DMS79 (cell line): ENCODE measurements at places on chromosomes 11 and 22.

- DNase-seq = no peak
Measured at GRCh38 chr11:64466115-64466718, 107.3 kb downstream of the RPS6KA4 start.

GRCh38 chr11:22340701-22341587 lies 2.8 kb downstream of the SLC17A6 start:
- peak; percentile 95 for DNase-seq

DNA sequence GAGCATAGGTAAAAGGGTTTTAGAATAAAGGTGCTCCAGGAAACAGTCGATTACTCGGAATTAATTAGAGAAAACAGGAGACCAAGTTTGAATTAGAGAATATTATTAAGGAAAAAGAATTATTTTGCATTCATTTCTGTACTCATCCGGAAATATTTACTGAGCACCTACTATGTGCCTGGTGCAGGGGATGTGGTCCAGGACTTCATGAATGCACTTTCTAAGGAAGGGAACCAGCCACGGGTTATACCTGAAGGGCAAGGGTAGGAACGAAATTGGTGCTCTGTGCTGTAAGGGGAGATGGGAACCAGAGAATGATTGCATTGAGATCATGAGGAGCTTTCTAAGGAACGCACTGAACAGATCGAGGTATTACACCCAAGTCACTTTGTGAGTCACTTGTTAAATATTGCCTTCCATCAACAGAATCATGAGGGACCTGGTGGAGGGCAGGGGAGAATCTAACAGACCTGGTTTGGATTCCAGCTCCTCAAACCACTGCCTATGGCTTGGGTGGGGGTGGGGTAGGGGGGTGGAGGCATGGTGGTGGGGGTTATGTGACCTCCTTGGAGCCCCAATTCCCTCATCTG lies 40.9 kb downstream of the C11orf96 start:
- DNase-seq = no peak

- no peak for DNase-seq
Measured at GRCh38 chr22:21026783-21027692, 5.3 kb downstream of the SLC7A4 start.

DNA sequence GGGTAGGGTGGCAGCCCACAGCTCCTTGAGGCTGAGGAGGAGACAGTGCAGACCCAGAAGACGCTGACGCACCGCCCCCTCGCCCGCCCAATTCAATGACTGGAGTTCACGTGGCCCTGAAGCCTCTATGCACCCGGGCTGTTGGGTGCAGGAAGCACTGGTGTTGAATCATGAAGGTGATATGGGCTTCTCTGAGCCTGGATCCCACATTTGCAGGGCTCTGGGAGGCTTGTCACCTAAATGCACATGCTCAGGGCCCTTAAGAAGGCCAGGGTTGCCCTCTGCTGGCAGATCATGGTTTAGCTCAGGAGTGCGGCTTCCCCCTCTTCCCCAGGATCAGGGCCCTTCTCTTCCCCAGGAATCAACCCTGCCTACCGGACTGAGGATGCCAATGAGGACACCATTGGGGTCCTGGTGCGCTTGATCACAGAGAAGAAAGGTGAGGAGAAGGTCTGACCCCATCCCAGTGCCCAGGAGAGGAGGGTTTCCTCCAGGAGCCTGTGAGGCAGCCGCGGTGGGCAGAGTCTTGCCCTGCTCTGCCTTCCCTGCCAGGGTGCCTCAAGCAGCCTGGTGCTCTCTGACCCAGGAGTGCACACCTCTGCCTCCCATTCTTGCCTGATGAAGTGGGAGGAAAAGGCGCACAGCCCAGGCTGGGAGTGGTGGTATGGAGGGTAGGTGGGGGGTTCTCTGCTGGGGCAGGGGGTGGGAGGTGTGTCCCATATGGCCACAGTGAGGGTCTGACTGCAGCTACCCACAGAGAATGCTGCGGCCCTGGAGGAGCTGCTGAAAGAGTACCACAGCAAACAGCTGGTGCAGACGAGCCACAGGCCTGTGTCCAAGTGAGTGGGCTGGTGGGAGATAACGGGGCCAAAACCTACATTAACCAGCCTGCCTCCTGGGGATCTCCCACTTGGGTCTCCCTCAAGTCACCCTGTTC lies 17.5 kb downstream of the RELT start:
- peak; percentile 28 for DNase-seq

- DNase-seq = no peak
Measured at GRCh38 chr11:124658986-124659385, 14.6 kb downstream of the SIAE start.

DNA sequence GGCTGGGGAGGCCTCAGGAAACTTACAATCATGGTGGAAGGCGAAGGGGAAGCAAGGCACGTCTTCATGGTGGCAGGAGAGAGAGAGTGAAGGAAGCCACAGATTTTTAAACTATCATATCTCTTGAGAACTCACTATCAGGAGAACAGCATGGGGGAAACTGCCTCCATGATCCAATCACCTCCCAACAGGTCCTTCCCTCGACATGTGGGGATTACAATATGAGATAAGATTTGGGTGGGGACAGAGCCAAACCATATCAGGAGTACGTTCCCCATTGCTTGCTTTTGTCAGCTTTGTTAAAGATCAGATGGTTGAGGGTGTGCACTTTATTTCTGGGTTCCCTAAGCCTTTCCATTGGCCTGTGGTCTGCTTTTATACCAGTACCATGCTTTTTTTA lies 53.7 kb upstream of the E2F8 start:
- no peak for DNase-seq

DNA sequence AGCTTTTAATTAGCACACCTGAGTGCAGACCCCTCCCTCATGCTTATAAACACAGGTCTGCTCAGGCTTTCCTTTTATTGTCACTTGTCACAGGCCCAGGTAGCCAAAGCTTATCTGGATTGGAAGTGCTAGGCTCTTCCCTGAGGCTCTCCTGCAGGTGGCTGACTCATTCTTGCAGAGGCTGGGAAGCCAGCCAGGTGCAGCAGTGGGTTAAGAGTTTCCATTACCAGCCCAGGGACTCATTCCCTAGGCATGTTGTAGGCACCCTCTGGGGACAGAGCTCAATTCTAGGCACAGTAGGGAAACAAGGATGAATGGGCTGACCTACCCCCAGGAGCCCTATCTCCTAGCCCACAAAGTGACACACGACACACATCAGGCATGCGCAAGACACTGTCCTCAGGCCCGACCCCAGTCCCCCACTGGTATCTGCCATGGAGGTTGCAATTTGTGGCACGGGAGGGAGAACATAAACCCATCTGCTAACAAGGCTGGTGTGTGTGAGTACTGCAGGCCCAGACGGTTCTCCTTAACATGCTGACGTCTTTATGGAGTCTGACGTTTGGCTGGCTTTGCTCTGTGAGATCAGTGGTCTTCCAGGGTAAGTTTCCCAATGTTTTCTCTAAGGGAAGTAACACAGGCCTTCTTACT lies 94.2 kb downstream of the ABTB2 start:
- peak; percentile 93 for DNase-seq

DNA sequence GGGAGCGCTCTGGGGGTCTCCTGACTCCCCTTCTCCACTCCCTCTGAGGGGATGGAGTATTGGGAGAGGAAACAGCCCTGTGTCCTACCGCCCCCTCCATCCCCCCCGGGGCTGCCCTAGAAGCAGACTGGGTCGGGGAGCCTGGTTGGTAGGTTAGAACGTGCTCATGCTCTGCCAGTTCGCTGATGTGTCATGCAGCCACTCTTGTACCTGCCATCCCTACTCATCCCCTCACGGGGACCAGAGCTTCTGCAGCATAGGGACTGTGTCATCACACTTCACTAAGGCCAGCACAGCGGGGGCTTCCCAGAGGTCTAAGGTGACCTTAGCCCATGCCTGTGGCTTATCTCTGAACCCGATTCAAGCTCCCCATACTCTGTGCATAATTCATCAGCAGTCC lies 4.7 kb downstream of the KCNJ1 start:
- no peak for DNase-seq

- DNase-seq = no peak
Measured at GRCh38 chr11:130168105-130168504, 8.5 kb downstream of the ST14 start.

DNA sequence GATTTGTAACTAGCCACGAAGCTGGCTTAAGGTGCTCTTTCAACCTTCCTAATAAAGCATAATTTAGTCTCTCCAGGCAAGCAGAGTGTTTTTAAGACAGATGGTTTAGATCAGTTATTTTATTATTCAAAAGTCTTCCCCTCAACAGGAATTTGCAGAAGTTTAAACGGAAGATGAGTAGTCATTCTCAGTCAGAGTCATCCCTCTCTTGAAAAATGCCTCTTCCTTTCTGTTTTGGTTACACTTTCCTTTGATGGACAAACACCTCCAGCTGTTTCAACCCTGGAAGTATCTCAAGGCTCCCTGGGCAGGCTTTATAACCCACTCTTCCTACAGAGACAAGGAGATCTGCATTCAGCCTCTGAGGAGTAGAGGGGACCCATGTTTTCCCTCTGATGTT lies 60.3 kb upstream of the POU2AF2 start:
- DNase-seq = no peak

DNA sequence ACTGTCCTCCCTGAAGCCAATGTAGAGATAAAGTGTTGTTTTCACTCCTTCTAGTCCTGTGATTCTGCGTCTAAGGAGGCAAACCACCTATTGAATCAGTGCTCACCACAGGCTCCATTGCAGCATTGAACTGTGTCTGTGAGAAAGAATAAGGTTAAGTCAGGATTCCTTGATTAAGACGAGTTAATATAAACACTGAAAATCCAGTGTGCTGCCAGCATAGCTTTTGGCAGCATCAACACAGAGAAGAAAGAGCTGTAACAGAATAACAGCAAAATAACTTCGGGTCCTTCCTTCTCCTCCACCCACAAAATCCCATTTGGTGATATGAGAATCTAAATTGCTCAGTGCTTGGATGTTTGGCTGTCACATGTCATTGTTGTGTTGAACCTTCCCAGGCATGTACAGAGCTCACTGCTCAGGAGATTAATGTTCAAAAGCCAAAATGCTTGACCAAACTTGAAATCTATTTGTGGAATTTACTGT lies 185.2 kb upstream of the DDI1 start:
- no peak for DNase-seq

DNA sequence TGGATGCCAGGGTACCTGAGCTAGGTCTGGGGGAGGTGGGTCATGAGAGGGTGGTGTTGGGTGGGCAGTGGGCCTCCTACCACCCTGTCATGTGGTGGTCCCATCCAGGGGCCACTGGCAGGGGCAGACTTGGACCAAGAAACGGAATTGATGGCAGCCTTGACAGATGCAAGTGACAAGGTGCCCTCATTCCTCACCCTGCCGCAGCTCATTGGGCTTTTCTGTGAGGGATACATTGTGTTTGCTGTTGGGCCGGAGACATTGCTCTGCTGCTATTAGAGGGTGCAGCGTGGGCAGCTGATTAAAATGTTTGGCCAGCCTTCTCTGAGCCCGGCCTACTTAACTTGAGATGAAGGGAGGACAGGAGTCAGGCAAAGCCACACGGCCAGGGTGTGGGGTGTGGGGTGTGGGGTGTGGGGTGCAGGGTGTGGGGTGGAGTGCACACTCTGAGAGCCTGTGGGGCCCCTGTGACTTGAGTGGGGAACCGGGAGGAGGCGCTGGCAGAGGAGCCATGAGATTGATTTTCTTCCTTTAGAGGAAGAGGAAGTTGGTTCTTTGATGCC lies 351.5 kb downstream of the TBC1D22A start:
- DNase-seq = no peak

DNA sequence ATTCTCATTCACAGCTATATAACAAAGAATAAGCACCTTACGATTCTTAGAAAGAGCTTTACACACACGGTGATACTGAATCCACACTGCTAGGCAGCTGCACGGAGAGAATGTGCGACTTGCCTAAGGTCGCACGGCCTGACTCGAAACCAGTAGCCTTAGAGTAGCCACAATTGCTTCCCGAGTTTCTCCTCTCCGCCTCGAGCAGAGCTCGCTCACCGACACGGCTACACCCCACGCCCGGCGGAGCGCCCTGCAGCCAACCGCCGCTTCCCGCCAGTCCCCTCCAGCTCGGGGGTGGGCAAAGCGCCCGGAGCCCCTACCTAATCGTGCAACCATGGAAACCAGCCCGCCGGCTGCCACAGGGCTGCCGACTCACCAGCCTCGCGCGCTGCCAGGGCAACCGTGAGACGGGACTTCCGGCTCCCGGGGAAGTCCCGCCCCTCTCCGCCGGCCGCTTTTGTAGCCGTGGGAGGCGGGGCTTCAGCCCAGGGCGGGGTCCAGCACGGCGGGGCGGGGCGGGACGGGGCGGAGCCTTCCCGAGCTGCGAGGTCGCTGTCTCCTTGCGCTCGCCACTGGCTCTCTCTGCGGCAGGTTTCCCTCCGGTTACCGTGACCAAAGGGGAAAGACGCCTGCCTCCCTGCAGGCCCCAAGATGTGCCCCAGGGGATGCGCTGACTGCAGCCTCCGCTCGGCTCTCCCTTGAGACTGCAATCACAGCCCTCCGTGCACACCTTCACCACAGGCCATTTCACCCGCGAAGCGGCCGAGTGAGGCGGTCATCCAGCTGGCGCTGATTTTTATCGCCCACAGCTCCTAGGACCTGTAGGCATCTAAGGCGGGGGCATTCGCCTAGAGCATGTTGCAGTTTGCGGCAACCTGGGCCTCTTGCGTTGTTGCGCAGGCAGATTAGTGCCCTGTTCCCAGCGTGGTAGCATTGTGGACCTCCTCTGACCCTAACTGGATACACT lies 1.1 kb downstream of the BSCL2 start:
- peak; percentile 92 for DNase-seq

- DNase-seq = no peak
Measured at GRCh38 chr11:76664578-76665061, 5.9 kb downstream of the LRRC32 start.

DNA sequence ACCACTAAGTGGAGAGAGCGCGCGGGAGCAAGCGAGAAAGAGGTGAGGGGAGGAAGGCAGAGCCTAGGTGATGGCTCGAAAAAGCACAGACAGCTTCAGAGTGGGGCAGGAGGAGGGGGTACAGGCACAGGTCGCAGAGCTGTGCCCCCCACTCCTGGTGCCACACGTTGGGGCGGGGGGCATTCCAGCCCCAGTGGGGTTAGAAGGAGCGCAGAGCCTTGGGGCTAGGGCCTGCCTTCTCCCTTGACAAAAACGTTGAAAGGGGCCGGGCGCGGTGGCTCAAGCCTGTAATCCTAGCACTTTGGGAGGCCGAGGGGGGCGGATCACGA lies 41.6 kb upstream of the ISX start:
- DNase-seq = no peak

DNA sequence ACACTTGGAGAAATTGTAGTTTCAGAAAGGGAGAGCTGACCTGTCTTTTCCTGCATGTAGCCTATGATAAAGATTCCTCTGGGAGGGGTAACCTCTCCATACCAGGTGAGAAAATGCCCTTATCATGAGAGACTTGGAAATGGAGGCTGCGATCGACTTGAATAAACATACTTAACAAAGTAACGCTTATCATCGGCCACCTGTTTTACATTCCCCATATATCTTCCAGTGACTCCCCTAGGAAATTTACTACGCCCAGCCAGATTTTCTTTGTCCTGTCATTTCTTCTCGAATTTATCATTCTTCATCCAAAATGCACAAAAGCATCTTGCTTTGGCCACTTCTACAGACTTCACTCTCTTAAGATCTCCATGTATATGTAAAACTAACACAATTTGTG lies 143.5 kb downstream of the CCDC81 start:
- DNase-seq = no peak

GRCh38 chr11:40285558-40285957 lies 1173.9 kb downstream of the LRRC4C start:
- no peak for DNase-seq
